Type B pancreatic cell (in vitro differentiated cells): ENCODE measurements at places on chromosomes 7 and 10.

DNA sequence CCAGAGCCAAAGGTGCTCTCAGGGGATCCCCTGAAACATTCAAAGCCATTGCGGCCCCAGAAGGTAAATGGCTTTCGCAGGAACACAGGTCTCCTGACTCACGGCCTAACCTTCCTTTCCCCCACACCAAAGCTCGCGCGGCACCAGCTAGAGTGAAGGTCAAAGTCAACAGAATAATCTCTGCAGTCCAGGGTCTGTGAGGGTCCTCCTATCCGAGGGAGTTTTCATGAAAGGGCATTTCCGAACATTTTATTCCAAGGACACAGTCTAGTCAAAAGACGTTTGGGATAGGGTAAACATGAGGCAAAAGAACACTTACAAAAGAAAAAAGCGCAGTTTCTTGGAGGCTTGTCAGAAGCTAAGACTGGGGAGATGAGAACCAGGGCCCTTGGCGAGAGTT lies 559 bp upstream of the STEAP2 start:
- peak overlapping the region; percentile 46 for H3K27ac ChIP-seq
- H3K4me3 ChIP-seq, result no peak overlapping the region
- H3K36me3 ChIP-seq, result no peaks in the 10 kb centered on the region
- peaks cover 6% of the 10 kb centered on the region for H3K4me1 ChIP-seq
- DNase-seq, result no peak
- peaks cover 16% of the 10 kb centered on the region for H3K27me3 ChIP-seq

- peaks cover 52% of the 10 kb centered on the region for H3K4me1 ChIP-seq
- H3K36me3 ChIP-seq, result no peaks in the 10 kb centered on the region
- H3K4me3 ChIP-seq, result peak overlapping the region; percentile 71
- peak overlapping the region; percentile 88 for H3K27ac ChIP-seq
- no peak for DNase-seq
- peaks cover 27% of the 10 kb centered on the region for H3K27me3 ChIP-seq
Observed at GRCh38 chr10:114634609-114634979, 23.5 kb downstream of the ABLIM1 start.

GRCh38 chr10:77311186-77311585 lies 326.4 kb downstream of the KCNMA1 start:
- no peak overlapping the region for H3K27ac ChIP-seq
- peaks cover 13% of the 10 kb centered on the region for H3K27me3 ChIP-seq
- no peak overlapping the region for H3K4me3 ChIP-seq
- H3K4me1 ChIP-seq, result peaks cover 8% of the 10 kb centered on the region
- H3K36me3 ChIP-seq, result no peaks in the 10 kb centered on the region
- DNase-seq, result no peak

- no peak overlapping the region for H3K4me3 ChIP-seq
- no peak for DNase-seq
- H3K27me3 ChIP-seq, result no peaks in the 10 kb centered on the region
- H3K27ac ChIP-seq, result no peak overlapping the region
- H3K36me3 ChIP-seq, result no peaks in the 10 kb centered on the region
Observed at GRCh38 chr10:58996063-58996462, 180.4 kb upstream of the PHYHIPL start.

DNA sequence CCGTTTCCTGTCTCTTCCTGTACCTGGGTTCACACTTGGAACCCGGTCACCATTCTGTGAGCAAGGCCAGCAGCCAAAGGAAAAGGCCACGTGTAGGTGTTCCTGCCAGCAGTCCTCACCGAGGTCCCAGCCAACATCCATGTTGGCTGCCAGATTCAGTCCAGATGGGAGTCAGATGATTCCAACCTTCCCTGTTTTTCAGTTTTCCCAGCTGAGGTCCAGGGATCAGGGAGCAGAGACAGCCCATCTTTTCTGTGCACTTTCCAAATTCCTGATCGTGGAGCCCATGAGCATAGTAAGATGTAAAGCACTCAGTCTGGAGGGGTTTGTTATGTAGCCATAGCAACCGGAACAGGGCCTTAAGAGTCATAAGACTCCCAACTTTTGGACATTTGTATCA lies 3.9 kb upstream of the PVRIG start:
- H3K27me3 ChIP-seq, result no peaks in the 10 kb centered on the region
- H3K4me1 ChIP-seq, result peaks cover 13% of the 10 kb centered on the region
- no peak overlapping the region for H3K4me3 ChIP-seq
- no peak overlapping the region for H3K27ac ChIP-seq
- no peaks in the 10 kb centered on the region for H3K36me3 ChIP-seq

DNA sequence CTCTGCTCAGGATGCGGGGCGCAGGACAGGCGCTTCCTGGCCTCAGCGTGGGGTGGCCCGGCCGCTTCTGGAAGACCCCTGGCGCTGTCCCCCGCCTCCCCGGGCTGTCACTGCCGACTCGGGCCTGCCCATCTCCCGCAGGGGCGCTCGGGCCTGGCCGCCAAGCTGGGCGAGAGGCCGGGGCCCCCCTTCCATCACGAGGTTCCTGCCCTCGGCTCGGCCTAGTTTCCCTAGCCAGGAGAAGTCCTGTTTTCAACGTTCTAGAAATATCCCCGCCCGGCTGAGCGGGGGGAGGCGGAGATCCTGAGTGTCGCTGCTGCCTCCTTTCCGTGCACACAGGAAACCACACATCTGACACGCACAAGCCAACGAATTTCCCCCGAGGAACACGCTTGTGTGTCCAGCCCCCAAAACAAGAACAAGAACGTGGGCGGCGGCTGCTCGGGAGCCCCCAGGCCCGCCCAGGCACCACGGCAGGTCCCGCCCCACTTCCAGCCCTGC lies 33.7 kb downstream of the AP5Z1 start:
- H3K36me3 ChIP-seq, result peaks cover 10% of the 10 kb centered on the region
- H3K27me3 ChIP-seq, result peaks cover 23% of the 10 kb centered on the region
- no peak overlapping the region for H3K4me3 ChIP-seq
- H3K4me1 ChIP-seq, result peaks cover 1% of the 10 kb centered on the region
- no peak for DNase-seq

DNA sequence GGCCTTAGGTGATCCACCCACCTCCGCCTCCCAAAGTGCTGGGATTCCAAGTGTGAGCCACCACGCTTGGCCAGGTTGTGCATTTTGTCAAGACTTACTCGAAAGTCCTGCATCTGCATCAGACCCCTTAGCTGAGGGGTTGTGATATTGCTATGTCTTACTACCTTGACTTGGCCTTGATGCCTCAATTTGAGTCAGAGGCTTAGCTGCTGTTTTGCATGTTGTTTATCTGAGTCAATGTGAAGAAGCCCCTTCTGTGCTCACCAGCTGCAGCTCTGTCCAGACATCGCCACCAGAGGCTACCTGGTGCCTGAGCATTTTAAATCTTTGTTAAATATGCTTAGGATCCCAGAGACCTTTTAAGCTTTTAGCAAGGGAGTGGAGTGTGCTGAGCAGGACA lies 18.1 kb downstream of the UBE2D4 start:
- H3K36me3 ChIP-seq, result peaks cover 8% of the 10 kb centered on the region
- DNase-seq, result no peak
- H3K27ac ChIP-seq, result no peak overlapping the region
- H3K4me1 ChIP-seq, result no peaks in the 10 kb centered on the region

DNA sequence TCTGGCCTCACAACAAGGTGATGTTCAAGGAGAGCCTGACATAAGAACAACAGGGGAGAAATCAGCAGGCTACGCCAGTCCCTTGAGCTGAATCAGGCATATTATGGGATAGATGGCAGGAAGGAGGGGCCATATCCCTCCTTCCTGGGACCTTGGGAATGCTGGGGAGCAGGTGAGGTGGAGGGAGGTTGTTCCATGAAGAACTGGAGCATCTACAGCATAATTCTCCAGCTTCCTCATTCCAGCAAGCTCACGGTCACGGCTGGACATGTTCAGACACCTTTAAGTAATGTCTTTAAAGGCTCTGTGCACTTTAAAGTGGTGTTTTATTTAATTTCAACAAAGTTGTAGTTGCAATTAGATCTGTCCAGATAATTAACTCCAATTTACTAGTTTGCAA lies 780.5 kb downstream of the TYW1 start:
- H3K36me3 ChIP-seq, result no peaks in the 10 kb centered on the region
- no peak overlapping the region for H3K4me3 ChIP-seq
- peak overlapping the region; percentile 25 for H3K27ac ChIP-seq
- peaks cover 15% of the 10 kb centered on the region for H3K27me3 ChIP-seq
- DNase-seq, result no peak
- peaks cover 10% of the 10 kb centered on the region for H3K4me1 ChIP-seq

- no peak overlapping the region for H3K27ac ChIP-seq
- no peaks in the 10 kb centered on the region for H3K4me1 ChIP-seq
- no peaks in the 10 kb centered on the region for H3K27me3 ChIP-seq
- peaks cover 8% of the 10 kb centered on the region for H3K36me3 ChIP-seq
Observed at GRCh38 chr7:108492742-108493141, 33.2 kb downstream of the PNPLA8 start.

GRCh38 chr7:155807789-155808548 lies 4.3 kb downstream of the SHH start:
- H3K4me3 ChIP-seq, result peak overlapping the region; percentile 82
- peaks cover 12% of the 10 kb centered on the region for H3K4me1 ChIP-seq
- peaks cover 75% of the 10 kb centered on the region for H3K27me3 ChIP-seq
- peak overlapping the region; percentile 73 for H3K27ac ChIP-seq

GRCh38 chr7:130966246-130967009 lies 232.4 kb upstream of the KLF14 start:
- H3K36me3 ChIP-seq, result no peaks in the 10 kb centered on the region
- no peak overlapping the region for H3K4me3 ChIP-seq
- H3K27ac ChIP-seq, result no peak overlapping the region
- H3K4me1 ChIP-seq, result no peaks in the 10 kb centered on the region

GRCh38 chr7:143988976-143989745 lies 11.0 kb upstream of the OR6B1 start:
- H3K27ac ChIP-seq, result no peak overlapping the region
- no peaks in the 10 kb centered on the region for H3K27me3 ChIP-seq
- H3K36me3 ChIP-seq, result no peaks in the 10 kb centered on the region
- no peak for DNase-seq

- no peaks in the 10 kb centered on the region for H3K36me3 ChIP-seq
- no peak overlapping the region for H3K27ac ChIP-seq
- H3K4me3 ChIP-seq, result no peak overlapping the region
- DNase-seq, result no peak
- peaks cover 2% of the 10 kb centered on the region for H3K27me3 ChIP-seq
Observed at GRCh38 chr7:72058579-72058978, 353.6 kb downstream of the CALN1 start.
